ENCODE measurements at places on chromosomes 5 and 9.

- ATAC-seq, result no peak
Measured at GRCh38 chr5:127311349-127311748, 20.8 kb downstream of the MEGF10 start.

- ATAC-seq, result peak; percentile 61
Measured at GRCh38 chr5:167773668-167774301, 517.7 kb upstream of the WWC1 start.

GRCh38 chr5:10525124-10525495, 38.8 kb upstream of the ANKRD33B start:
- peak; percentile 15 for ATAC-seq

DNA sequence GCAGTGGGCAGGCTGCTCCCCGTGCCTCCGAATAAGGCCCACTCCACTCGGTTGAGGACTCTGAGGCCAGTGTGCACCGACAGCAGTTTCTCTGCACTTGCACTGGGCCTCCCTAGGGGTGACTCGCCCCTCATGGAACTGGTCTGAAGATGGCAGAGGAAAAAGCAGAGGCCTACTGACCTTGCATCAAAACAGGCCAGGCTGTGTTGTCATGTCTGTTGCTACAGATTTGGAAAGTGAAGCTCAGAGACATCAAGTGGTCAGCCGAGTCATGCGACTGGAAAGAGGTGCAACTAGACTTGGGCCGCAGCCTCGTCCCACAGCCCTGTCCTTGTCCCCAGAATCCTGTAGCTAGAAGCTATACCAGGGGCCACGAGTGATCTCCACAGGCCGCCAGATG, 78.3 kb downstream of the DCP2 start:
- no peak for ATAC-seq

- no peak for ATAC-seq
Measured at GRCh38 chr9:129052592-129052991, 16.2 kb downstream of the MIGA2 start.

DNA sequence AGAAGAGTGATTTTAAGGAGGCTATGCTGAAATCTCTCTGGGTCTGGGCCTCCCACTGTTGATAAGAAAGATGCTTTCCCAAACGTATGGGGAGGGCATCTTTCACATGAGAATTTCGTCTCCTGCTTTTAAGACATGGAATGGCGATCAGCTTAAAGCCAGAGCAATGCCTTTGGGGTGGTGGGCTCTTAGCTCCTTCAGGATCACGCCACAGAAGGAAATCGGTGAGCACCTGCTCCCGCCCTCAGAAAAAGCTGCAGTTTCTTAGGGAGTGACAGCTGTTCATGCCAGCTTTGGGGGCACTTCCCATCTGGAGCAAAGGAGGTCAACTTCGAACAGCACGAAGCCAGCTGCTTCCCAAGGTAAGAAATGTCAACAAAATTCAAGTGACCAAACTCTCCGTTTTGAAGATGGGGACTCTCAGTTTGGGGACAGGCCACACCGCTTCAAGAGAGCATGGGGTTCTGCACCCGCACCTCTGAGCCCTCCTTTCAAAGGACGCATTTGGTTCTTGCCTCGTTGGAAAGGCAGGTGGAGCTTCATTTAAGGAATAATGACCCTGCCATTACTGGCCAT, 39.0 kb downstream of the TRIP13 start:
- ATAC-seq, result no peak

GRCh38 chr9:84652496-84653120, 16.9 kb upstream of the NTRK2 start:
- ATAC-seq, result no peak

- no peak for ATAC-seq
Measured at GRCh38 chr9:14907696-14908095, 2.5 kb downstream of the FREM1 start.

Measured in motor neuron (in vitro differentiated cells).